HT1080 (cell line): ENCODE measurements at places on chromosomes 16 and 17. TPM values are rescaled to one million over a fixed set of nuclear protein-coding genes. Genes with fewer than 3 reads are reported as not detected.

DNA sequence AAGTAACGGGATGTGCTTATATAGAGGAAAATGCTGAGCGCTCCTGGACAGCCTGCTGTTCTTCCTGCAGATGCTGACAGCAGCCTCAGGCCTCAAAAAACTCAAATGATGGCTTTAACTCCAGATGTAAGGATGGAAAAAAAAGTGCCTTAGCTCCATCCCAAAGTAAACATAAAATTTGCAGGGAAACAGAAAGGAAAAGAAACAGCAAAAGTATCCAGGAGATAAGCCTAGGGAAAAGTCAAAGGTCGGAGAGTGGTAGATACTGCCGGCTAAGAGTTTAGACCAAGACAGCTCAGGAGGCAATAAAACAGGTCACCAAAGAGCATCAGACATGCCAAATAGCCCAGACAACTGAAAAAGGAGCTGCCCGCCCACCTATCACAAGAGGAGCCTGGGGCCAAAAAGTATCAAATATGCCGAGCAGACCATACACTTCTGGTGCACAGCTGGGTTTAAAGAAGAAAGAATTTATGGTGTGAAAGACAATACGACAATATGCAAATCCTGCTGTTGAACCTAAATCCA lies 6.9 kb downstream of the KRT31 start:
- DNase-seq, result no peak

DNA sequence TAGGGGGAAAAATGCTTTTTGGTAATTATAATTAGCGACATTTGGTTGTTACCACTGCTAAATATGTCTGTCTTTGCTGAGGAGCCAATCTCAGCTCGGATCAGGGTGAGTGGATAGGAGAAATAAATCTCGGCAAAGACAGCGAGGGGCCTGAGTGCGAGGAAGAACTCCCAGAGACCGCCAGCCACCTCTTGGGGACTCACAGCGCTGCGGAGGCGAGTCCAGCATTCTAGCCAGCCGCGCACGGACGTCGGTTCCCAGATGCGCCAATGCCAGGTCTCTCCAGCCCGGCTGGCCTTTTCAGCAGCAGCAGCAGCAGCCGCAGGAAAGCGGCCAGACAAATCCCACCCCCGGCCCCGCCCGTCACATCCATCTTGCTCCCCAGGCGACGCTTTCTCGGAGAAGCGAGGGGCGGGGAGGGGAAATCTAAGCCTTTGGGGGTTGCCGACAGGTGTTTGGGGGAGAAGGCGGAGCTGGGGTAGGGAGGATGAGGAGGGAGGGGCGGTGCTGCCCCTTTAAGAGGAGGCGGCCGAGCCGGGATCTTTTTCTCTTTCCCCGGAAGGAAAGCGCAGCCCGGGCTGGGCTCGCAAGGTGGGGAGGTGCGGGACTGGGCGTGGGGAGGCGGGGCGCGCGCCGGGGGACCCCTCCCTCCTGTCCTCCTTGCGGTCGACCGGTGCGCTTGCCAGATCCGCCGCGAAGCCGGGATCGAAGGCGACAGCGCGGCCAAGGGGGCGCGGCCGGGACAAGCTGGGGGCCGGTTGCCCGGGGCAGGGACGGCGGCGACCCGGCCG lies at the start of gene ITGA3:
ITGA3 (plus strand) TSS at position 685 of the 791 bp plus-strand sequence. CDS start 330 bp downstream, outside the sequence.
- DNase-seq, result peak; percentile 98

GRCh38 chr16:65659758-65660157 lies 537.9 kb upstream of the CDH11 start:
- no peak for DNase-seq

GRCh38 chr17:11928436-11928835 lies 68.8 kb downstream of the ZNF18 start:
- no peak for DNase-seq

- peak; percentile 48 for DNase-seq
Observed at GRCh38 chr17:81241648-81242420, 2.7 kb downstream of the NDUFAF8 start.

GRCh38 chr16:51981725-51982124 lies 565.2 kb downstream of the TOX3 start:
- DNase-seq, result no peak

GRCh38 chr17:31459716-31460115 lies 68.2 kb downstream of the RAB11FIP4 start:
- no peak for DNase-seq

The ABCC6 gene
- not detected in 2 replicates for total RNA-seq

The ITGAX gene
- total RNA-seq, result 2.1 and 2.7 TPM in 2 replicates
